Endothelial cell (in vitro differentiated cells): ENCODE measurements at places on chromosomes 13 and 19.

DNA sequence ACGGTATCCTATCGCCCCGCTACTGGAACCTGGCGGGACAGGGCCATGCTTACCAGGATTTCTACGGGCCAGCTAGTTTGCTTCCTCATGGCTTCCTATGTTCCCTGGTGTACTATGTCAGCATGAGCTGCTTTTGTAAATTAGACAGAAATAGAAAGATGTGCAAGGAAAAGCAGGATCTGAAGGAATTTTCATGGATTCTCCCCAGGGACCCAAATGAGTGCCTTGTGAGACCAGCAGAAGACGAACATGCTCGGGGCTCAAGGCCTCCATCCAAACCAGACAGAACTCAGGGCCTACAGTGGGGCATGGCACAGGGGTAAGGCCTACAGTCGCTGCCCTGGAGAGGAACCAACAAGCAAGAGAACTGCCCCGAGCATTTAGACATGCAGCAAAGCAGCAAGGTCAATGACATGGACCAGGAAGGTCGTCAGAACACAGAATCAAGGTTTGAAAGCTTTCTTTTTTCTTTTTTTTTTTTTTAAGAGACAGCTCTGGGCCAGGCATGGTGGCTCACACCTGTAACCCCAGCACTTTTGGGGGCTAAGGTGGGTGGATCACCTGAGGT, 17.3 kb downstream of the EPS15L1 start:
- DNase-seq = no peak

GRCh38 chr13:24106429-24106828, 54.1 kb upstream of the SPATA13 start:
- DNase-seq = no peak

GRCh38 chr13:92591117-92591516, 635.5 kb upstream of the GPC6 start:
- DNase-seq = no peak

DNA sequence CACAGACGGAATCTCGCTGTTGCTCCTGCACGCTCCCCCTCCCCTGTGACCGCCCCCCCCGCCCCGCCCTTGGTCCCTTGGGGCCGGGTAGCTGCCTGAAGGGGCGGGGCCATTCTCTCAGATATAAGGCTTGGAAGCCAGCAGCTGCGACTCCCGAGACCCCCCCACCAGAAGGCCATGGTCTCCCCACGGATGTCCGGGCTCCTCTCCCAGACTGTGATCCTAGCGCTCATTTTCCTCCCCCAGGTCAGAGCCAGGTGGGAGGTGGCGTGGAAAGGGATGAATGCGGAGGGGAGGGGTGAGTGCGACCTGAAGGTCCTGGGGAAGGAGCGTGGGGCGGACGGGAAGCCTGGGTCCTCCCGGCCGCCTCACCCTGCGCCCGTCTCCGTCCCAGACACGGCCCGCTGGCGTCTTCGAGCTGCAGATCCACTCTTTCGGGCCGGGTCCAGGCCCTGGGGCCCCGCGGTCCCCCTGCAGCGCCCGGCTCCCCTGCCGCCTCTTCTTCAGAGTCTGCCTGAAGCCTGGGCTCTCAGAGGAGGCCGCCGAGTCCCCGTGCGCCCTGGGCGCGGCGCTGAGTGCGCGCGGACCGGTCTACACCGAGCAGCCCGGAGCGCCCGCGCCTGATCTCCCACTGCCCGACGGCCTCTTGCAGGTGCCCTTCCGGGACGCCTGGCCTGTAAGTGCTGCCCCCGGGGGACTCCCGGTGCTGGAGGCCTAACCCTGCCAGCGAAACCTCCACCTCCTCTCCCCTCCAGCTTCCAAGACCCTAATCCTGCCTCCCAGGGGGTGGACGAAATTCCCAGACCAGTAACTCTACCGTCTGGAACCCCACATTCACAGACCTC, at the start of gene DLL3:
Gene DLL3, plus strand, starts transcription at position 150 of the 845 bp plus-strand sequence. Its CDS starts 28 bp downstream, at position 178.
- peak; percentile 53 for DNase-seq

DNA sequence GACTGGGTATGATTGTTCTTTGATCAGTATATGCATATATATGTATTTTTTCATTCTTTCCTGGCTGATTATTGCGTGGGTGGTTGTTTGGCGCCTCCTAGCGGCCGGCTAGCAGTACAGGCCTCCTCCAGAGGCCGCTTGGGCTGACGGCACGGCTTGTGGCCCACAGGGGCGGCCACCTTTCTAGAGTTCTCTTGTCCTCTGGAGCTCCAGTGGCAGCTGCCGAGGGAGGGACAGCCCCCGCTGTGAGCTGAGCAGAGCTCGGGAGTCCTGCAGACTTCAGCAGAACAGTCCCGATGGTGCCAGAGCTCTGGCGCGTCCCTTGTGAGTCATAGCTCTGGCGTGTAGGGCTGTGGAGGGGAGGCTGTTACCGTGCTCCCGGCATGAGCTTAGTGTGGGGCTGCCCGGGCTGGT, 22.5 kb upstream of the ZNF429 start:
- DNase-seq = peak; percentile 39

- DNase-seq = no peak
Observed at GRCh38 chr19:15213715-15214381, 13.1 kb upstream of the NOTCH3 start.

GRCh38 chr13:71304861-71305260, 562.1 kb downstream of the DACH1 start:
- no peak for DNase-seq

DNA sequence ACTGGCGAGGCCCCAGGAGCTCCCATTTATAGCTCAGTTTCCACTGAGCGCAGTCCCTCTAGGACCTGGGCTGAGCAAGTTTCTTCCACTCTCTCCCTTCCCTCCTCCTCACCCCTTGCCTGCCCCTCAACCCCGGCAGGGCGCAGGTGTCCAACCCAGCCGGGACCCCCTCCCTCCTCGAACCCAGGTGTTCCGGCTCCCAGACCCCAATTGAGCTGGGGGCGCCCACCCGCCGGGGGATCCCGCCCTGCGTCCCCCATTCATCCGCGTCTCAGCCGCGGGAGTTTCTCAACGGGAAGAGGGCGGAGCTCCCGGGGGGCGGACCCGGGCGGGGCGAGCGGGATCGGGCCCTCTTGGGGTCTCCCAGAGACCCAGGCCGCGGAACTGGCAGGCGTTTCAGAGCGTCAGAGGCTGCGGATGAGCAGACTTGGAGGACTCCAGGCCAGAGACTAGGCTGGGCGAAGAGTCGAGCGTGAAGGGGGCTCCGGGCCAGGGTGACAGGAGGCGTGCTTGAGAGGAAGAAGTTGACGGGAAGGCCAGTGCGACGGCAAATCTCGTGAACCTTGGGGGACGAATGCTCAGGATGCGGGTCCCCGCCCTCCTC, at the start of gene KIRREL2:
Gene KIRREL2, plus strand, starts transcription at position 366 of the 604 bp plus-strand sequence. Its CDS starts 209 bp downstream, at position 575.
- peak; percentile 52 for DNase-seq

DNA sequence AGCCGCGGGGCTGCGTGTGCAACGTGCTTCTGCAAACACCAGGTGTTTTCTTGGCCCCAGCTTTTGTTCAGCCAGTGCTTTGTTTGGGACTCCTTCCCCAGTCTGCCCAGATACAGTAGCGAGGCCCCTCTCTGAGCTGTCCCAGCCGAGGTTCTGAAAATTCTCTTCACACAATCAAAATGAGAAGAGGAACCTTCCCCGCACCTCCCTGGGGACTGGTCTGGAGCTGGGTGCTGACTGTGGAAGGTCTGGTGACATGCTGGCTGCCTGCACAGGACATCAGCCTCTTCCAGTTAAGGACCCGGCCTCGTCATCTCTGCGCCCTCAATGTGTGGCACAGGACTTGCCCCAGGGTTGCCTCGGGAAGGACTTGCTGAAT, 4.2 kb downstream of the ATP4A start:
- DNase-seq = no peak

DNA sequence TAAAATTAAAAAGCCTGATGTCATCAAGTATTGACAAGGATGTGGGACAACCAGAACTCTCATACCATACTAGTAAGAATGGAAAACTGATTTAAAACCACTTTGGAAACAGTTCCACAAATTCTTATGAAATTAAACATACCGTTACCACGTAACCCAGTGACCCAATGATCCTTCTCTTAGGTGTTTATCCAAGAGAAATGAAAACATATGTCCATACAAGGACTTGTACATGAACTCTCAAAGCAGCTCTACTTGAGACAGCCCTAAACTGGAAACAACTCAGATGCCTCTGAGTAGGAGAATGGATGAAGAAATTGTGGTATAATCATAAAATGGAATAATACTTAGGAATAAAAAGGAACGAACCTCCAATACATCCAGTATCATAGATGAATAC, 27.6 kb downstream of the SLC6A16 start:
- no peak for DNase-seq

DNA sequence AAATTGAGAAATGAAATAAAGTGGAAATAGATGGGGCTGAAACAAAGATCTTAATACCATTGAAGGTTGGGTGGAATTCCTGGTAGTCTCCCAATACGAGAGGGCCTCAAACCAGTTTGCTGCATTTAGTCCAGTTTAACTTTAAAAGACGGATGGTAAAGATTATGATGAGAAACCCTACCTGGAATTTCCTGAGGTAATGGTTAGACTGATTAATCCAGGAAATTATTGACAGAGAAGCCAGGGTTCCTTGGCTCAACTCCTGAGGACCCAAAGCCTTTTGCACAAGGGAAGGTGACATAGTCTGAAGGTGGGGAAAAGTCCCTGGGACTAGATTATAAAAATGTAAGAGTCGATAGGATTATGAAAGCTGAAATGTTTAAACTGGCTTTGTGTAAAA, 133.2 kb upstream of the SLITRK5 start:
- no peak for DNase-seq

DNA sequence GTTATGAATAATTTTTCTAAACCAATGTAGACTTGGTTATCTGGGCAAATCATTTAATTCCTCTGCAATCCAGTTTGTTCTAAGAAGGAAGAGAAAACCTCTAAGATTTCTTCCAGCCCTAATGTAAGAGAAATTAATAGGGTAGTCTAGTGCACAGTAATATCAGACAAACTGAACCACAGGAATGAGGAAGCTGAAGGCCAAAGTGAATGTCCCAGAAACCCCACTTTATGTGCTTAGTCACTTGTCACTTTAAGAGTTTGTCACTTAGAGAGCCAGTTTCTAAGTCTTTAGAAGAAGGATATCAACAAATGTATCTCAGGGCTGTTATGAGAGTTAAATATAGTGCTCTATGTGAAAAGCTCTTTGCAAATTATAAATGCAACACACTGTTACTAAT, 750.6 kb downstream of the DIAPH3 start:
- no peak for DNase-seq

DNA sequence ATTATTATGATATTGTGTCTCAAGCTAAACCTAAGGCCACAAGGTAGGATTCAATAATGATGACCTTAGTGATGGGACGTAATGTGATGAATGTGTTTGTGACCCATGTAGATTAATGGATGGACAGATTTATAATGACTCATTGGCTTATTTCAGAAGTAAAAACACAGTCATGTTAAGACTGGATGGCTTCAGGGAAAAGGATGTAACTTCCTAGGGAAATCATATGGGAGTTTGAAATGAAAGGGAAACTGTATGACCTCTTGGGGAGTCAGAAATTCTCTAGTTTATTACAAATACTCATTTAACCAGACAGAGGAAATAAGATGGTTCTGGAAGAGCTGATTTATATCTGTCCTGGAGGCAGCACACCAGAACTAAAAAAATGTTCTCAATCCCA, 2.9 kb downstream of the EDNRB start:
- no peak for DNase-seq

DNA sequence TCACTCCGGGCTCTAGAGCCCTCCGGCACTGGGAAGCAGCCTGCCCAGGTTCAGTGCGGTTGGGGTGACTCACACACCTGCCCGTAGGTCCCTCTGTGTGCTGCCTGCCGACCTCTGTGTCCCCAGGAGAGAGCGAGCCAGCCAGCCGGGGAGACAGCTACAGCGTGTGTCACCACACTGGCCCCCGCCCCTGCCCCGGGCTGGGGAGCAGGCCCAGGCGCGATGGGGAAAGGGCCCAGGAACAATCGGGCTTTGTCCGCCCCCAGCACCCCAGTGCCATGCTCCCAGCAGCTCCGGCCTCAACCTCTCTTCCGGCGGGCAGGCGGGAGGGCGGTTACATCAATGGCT, at the start of gene KLK6:
Gene KLK6, minus strand, starts transcription at position 179 of the 348 bp plus-strand sequence. CDS start 1,487 bp downstream, outside the sequence.
- no peak for DNase-seq

- DNase-seq = no peak
Observed at GRCh38 chr19:311813-312261, 20.6 kb upstream of the PLPP2 start.

DNA sequence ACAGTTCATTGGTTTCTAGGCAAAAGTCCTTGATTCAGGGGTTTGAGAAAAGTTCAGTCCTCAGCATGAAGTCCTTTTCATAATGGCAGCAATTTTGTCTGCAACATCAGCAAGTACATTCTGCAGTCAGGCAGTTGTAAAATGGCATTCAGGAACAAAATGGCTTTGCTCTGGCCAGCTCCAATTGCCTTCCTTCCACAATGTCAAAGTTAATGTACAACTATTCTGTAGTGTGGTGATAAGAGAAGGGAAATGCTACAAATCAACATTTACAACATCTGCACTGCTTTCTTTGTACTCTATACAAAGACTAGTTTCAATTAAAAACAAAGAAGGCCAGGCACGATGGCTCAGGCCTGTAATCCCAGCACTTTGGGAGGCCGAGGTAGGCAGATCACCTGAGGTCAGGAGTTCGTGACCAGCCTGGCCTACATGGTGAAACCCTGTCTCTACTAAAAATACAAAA, 1.8 kb upstream of the NEK3 start:
- DNase-seq = no peak

- no peak for DNase-seq
Observed at GRCh38 chr13:75643693-75644092, 7.6 kb downstream of the LMO7 start.

GRCh38 chr19:21439201-21439751, 42.3 kb downstream of the ZNF493 start:
- no peak for DNase-seq

DNA sequence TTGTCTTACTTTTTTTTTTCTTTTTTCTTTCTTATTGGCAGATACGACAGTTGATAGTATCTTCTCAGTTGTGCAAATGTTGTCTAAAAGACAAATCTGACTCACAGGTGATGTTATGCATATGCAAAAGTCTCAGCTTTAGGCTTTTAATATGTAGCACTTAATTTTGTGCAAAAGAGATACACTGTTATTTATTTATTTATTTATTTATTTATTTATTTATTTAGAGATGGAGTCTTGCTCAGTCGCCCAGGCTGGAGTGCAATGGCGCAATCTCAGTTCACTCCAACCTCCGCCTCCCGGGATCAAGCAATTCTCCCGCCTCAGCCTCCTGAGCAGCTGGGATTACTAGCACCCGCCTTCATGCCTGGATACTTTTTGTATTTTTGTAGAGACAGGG, 383.9 kb upstream of the PCDH9 start:
- DNase-seq = no peak

DNA sequence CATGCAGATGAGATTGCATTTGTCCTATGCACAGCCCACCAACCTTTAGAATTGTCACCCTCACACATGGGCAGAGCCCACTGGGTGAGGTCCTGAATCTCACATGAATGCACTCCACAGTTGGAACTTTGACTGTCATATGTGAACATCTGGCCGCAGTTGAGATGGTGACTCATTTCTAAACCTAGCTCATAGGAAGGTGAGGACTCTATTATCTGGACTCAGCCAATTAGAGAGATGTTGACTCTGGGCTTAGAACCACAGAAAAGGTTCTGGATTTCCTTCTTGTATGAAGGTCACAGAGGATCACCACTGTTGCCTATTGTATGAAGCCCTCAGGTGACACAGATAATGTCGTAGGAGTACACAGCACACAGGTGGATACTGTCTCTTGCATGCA, 25.6 kb upstream of the ZNF681 start:
- DNase-seq = no peak

- no peak for DNase-seq
Observed at GRCh38 chr19:10566658-10567410, 1.0 kb upstream of the KRI1 start.

- no peak for DNase-seq
Observed at GRCh38 chr19:42199440-42200115, 17.9 kb downstream of the DEDD2 start.

- DNase-seq = peak; percentile 79
Observed at GRCh38 chr19:46076951-46077814, 36.4 kb upstream of the IGFL4 start.

GRCh38 chr19:41883463-41883820, 458 bp downstream of the ARHGEF1 start:
- DNase-seq = no peak
